ENCODE measurements at places on chromosomes 3 and 15.

DNA sequence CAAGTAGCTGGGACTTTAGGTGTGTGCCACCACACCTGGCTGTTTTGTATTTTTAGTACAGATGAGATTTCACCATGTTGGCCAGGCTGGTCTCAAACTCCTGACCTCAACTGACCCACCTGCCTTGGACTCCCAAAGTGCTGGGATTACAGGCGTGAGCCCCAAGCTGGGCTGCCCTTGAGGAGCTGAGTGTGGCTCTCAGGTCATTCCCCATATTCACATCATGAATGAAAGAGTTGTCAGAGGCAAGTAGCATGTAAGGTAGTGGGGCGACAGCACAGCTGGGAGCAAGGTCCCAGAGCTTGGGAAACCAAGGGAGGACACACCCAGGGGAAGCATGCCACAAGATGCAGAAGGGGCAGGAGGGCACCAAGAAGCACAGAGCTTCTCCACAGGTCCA, 4.9 kb downstream of the CCDC71 start:
- DNase-seq = no peak

GRCh38 chr3:151813799-151814198, at the start of gene AADAC:
Gene AADAC (plus strand): TSS chr3:151814116. CDS start chr3:151814163, 47 bp downstream.
- DNase-seq = no peak

- no peak for DNase-seq
Observed at GRCh38 chr3:3110749-3111361, 681 bp upstream of the IL5RA start.

DNA sequence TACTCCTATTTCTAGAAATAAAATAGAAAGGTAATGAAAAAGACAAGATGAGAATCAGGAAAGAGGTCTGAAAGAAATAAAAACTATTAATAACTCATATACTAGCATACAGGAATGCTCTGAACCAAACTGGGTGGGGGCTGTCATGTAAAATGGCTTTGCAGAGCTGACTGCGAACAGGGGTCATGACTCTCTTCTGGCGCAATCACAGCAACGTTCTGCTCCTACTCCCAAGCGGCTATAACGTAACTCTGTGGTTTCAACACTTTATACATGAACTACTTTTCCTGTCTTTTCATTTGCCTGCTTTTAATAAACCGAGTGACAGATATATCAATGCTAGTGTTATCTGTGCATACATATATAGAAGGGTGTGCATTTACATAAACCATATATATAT, 116.7 kb downstream of the DLG1 start:
- DNase-seq = no peak

GRCh38 chr3:59006634-59007517, 42.9 kb downstream of the CFAP20DC start:
- no peak for DNase-seq

DNA sequence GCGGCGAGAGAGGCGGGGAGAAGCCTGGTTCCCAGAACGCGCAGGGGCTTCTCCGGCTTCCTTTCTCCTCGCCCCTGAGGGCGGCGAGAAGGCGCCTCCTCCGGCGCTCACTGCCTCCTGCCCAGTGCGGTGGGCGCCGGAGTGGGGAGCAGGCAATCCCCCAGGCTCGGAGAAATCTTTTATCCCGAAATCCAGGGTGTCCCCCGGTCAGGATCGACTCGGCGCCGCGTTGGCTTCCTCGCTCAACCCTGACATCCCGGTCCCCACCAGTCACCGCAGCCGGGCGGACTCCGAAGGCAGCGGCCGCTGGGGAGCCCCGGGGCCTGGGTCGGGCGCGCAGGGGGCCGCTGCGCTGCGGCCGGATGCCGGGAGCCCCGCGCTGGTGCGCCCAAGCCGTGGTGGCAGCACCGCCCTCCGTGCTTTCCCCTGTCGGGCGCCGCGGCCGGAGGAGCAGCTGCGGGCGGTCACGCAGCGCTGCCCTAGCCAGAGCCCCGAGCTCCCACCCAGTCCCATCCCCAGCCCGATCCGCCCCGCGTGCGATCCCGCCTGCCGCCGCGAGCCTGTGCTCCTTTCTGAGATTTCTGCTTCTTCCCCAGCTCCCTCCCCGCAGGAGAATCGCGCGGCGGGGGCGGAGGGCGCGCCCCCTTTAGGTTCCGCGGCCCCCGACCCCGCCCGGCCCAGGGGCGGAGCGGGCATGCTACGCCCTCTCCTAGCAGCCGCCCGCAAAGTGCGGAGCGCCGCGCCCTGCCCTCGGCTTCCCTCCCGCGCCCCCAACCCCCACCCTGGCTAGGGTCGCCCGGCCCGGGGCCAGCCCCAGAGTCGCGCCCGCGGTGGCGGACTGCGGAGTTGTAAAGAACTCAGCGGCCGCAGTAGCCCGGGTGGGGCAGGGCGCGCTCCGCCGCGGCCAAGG, 683 bp upstream of the CACNA2D3 start:
- peak; percentile 57 for DNase-seq

GRCh38 chr3:49711489-49711888, 8.0 kb downstream of the AMIGO3 start:
- DNase-seq = no peak

DNA sequence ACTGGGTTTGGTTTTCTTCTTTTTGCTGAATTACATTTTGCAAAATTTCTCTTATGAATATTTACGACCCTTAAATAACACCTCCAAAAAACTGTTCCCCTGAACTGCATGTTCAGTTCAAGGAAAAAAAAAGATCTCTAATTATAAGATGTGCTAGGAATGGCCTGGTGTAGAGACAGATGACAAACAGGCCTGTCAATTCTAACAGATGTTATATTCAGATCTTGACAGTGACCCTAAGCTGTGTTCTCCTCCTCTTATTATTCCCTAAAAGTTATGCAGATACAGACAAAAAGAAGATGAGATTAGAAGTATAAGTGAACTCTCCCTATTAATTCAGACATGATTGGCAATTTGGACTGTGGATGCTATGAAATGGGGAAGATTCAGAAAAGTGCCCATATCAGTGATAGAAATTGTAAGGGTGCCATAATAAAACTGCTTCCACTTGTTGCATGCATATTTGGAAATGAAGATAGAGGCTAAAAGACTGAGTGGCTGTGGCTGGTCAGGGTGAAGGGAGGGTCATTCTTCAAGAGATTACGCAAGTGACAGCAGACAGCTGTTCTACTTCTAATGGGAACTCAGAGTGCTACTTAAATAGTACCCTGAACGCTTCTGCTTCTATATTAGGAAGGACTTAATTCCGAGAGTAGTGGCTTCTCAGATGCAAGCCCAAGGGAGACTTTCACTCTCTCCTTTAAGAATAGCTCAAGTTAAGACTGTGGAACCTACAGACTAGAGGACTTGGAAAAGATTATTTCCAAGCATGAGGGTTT, 75.5 kb downstream of the ADAMTS9 start:
- DNase-seq = no peak

GRCh38 chr15:75727031-75727531, 14.4 kb upstream of the CSPG4 start:
- peak; percentile 42 for DNase-seq

DNA sequence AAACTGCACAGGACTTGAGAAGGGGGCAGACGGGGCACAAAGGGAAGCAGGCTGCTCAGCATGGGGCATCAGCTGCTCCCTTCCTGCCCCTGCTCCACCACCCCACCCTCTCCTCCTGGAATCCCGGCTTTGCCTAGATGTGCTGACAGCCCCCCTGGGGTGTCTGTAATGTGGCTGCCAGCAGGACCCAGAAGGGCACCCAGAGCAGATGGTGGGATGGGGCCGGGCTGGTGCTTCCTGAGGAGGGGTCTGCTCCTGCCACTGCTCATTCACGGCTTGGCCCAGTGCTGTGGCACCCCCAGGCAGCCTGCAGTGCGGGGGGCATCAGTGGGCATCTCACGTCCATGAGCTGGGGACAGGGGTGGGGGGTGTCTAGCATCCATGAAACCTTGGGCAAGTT, 10.2 kb downstream of the H1-8 start:
- DNase-seq = no peak

- no peak for DNase-seq
Observed at GRCh38 chr3:117734496-117734895, 1024.9 kb downstream of the TUSC7 start.

GRCh38 chr15:67059127-67059553, 6.3 kb upstream of the SMAD3 start:
- peak; percentile 58 for DNase-seq

- DNase-seq = peak; percentile 75
Observed at GRCh38 chr3:14852717-14853116, 34.0 kb downstream of the FGD5 start.

DNA sequence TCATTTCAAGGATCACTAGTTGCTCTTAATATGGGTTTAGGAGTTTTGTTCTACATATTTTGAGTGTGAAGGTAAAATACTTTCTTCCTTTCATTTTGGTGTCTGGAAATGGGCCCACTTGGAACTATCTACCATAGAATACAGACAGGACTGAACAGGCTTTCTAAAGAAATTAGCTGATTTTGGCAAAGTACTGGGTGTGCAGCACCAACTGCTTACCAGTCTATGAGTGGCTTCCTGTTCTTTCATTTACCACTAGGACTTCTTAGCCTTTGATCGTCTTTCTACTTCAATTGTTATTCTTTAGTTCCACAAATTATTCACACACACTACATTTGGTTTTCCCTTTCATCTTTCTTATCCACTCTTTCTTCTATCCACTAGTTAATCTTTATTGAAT, 1196.3 kb downstream of the ROBO1 start:
- DNase-seq = no peak

GRCh38 chr3:64327100-64327804, 102.0 kb upstream of the PRICKLE2 start:
- DNase-seq = peak; percentile 74

DNA sequence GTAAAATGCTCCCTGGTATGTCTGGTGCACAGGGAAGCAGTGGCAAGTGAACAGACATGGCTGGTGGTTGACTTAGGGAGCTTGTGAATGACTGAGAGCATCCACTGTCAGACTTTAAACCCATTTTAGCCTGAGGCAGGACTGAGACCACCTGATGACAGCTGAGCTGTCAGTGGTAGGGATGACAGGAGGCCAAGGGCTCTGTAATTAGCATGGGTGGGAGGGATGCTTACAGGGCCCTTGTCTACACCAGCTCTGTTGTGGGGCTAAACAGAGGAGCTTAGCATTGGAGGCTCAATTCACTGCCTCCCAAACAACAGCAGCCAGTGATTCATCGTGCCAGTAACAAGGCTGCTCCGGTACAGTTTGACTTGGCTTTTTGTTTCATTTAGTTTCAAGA, 169.4 kb downstream of the CHST2 start:
- DNase-seq = no peak

DNA sequence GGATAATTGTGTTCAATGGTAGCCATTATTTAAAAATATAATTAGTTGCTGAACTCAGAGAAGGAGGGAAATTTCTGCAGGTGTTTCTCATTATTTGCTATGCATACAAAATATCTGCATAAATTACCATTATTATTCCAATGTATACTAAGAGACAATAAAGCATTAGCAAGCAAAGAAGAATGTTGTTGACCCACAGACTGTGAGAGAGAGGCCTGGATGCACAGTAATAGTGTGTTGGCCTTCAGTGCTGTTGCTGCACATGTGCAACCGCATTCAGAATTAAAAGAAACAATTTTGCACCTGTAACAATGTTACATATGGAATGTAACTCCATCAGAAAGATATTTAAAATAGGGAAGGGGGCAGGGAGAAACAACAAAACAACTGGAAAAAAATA, 155.6 kb upstream of the KCNH8 start:
- DNase-seq = no peak

DNA sequence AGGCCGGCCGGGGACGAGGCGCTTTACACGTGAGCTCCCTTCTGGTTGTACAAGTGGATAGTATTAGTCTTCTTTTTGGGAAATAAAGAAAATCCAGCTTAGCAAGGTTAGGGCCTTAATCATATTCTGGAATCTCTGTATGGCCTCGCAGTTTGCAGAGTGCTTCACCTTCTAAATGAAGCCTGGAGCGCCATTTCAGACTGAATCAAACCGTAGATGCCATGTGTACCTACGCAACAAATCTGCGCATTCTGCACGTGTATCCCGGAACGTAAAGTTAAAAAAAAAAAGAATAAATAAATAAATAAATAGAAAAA, 322 bp upstream of the P3H2 start:
- no peak for DNase-seq

DNA sequence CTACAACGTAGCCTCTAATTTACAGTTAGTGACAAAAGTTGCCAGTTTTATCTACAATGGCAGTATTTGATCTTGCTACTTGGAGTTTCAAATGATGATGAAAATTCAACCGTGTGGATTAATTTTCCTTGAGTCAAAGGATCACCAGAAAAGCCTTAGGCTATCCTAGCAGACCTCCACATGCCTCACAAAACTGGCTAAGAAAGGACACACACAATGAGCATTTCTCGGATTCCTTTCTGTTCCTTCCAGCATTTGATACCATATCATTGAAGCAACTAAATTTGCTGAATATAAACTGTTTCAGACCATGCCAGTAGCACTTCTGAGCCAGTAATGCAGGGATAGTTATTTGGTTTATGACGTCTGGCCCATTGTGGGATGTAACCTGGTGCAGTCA, 587.4 kb upstream of the MDFIC2 start:
- DNase-seq = no peak

- DNase-seq = no peak
Observed at GRCh38 chr3:133328373-133328772, 71.5 kb upstream of the BFSP2 start.

GRCh38 chr3:165446555-165446954, 250.4 kb upstream of the SLITRK3 start:
- DNase-seq = no peak

GRCh38 chr3:17009826-17010225, 125.1 kb downstream of the PLCL2 start:
- DNase-seq = no peak

DNA sequence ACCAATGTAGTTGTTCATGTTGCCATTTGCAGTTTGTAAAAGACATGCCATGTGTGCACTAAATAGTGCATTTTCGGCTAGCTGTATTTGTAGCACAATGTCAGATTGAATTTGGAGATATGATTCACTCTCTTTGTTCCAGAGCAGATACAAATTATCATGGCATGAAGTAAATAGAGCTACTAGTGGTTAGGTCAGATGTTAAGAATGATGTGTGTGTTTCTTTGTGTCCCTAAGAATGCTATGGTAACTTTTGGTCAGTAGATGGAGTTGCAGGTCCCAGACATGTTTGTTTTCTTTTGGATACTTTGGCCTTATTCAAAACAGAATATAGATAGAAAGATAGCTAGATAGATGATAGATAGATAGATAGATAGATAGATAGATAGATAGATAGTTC, 595.8 kb downstream of the NLGN1 start:
- no peak for DNase-seq

- no peak for DNase-seq
Observed at GRCh38 chr15:71802770-71803169, 7.6 kb upstream of the NR2E3 start.

- no peak for DNase-seq
Observed at GRCh38 chr3:175200391-175201095, 341.4 kb downstream of the NAALADL2 start.

GRCh38 chr15:85289677-85290365, 90.6 kb upstream of the AKAP13 start:
- DNase-seq = no peak

- DNase-seq = no peak
Observed at GRCh38 chr3:178036451-178037144, 499.6 kb upstream of the KCNMB2 start.

GRCh38 chr3:173745952-173746682, 348.6 kb downstream of the NLGN1 start:
- DNase-seq = no peak

- DNase-seq = no peak
Observed at GRCh38 chr3:5579946-5580345, 392.4 kb downstream of the EDEM1 start.

All from right forelimb (tissue), 1 donor.